GM04503 (cell line): ENCODE measurements at places on chromosomes 3 and 15.

DNA sequence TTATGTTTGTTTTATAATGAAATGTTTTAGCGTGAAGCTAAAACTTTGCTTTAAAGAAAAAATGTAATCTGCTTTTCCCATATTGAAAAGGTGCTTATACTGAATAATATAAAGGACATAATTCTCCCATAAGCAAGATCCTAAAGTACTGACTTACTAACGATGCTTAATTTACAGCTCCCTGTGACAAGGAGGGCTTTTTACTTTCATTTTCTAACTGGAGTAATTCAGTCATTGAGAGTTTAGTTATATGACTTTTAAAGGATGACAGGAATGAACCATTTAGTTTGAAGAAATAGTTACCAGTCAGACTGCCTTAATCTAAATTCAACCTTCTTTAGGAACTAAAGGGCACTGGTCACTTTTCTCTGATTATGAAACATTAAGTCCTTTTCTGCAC, 19.3 kb upstream of the ZPLD1 start:
- DNase-seq, result no peak

DNA sequence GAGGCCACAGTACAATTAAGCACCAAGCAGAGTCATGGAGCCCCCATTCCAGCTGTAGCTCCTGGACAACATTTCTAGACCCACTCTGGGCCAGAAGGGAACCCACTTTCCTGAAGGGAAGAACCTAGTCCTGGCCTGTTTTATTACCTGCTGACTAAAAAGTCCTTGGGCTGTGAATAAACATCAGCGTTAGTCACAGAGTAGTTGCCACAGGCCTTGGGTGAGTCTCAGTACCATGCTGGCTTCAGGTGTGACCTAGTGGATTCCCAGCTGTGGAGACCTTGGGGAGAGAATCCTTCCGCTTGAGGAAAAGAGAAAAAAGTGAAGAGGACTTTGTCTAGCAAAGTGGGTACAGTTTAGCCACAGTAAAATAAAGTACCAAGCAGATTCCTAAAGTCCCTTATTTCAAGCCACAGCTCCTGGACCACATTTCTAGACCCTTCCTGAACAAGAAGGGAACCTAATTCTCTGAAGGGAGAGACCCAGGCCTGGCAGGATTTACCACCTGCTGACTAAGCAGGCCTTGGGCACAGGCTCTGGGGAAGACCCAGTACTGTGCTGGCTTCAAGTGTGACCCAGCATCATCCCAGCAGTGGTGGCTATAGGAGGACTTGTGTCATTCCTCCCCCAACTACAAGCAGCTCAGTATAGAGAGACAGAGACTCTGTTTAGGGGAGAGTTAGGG, 118.3 kb upstream of the KCNH8 start:
- no peak for DNase-seq

GRCh38 chr15:71511796-71512681, 298.3 kb upstream of the NR2E3 start:
- DNase-seq, result no peak

GRCh38 chr3:98884675-98885371, 16.7 kb downstream of the DCBLD2 start:
- DNase-seq, result no peak

DNA sequence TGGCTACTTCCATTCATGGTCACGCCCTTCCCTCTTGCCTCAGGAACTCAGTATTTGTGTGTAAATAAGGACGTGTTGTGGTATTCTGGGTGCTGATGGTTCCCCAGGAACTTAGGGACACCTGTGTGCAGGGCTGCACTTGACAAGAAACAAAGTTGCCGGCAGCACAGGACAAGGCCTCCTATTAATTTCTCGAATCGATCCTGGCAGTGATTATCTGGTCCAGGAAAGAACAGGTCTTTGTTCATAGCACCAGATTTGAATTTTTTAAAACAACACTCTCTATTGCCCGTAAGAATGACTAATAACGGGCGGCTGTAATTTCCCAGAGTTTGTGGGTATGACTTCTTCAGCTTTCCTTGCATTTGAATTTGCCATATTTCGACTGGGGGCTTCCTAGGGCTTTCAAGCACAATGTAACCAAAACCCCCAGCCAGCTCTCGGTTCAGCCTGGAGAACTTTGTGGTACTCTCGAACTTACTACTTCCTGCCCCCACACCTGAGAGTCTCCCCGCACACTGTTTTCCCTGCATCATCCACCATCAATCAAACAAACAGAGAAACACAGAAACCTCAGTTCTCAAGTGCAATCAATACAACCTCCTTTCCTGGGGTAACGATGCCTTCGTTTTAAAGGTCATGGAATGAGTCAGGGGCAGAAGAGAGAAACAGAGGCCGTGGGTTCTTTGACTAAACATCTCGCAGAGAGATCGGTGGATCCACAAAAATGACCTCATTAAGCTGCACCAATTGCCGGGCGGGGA, 241.7 kb upstream of the ICE2 start:
- no peak for DNase-seq
